Activated gamma-delta T cell (primary cell): ENCODE measurements at places on chromosomes 2 and 18.

DNA sequence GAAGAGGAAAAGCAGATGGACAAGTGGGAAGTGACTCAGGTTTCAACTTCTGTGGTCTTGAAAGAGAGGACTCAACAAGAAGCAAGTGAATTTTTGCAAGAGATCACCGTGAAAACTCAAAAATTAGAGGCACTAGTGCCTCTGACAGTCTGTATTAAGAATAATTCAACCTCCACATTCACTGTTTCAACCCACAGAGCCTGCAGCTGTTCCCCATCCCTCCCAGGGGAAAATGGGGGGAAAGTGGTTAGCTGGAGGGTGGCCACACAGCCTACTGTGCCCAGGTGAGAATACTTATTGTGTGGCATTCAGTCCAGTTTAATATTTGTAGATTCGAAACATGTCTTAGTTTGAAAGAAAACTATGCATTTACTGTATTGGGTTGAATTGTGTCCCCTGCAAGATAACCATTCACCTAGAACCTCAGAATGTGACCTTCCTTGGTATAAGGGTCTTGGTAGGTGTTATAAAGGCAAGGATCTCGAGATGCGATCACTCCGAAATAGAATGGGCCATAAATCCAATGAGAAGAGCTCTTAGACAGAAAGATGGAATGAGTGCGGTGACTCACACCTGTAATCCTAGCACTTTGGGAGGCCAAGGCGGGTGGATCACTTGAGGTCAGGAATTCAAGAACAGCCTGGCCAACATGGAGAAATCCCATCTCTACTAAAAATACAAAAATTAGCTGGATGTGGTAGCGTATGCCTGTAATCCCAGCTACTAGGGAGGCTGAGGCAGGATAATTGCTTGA is 94.3 kb downstream of the IRS1 start:
- DNase-seq, result no peak

- DNase-seq, result no peak
Observed at GRCh38 chr2:129319422-129319717, 660.1 kb upstream of the RAB6C start.

GRCh38 chr18:66393463-66393862 is 210.4 kb downstream of the CDH19 start:
- DNase-seq, result no peak

GRCh38 chr2:69151931-69152330 is 139.0 kb downstream of the ANTXR1 start:
- DNase-seq, result no peak

GRCh38 chr2:235472443-235472842 is 21.4 kb upstream of the AGAP1 start:
- no peak for DNase-seq

DNA sequence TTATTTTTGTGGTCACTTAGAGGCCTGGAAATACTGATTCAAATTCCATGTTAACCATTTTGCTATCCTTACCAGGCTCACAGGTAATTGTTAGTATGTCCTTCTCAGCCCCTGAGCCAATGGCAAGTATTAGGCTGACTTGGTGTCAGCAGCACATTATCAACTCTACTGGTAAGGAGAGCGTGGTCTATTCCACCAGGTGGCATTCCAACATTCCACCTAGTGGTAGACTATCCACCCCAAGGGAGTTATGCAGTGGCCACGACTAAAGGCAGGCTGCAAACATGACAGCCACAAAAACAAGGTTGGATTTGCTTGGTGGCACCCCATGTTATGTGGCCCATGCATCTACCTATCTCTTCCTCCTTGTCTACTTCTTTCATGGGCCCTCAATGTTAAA is 31.8 kb upstream of the GCC2 start:
- no peak for DNase-seq

DNA sequence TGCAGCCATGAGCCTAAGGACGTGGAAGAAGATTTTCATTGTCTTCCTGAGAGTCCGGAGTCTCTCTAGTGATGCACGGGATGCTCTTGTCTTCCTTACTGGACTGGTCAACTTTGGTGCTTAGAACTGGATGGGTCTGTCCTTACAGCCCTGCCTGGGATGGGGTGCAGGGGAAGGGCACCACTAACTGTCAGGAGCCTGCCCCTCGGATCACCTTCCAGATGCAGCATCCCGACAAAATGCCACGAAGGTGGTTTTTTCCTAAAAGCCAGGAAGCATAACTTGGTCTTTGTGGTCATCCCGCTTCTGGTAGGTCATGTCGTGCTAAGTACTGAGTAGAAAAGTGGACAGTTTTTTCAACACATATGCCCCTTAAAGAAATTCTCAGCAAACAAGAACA is 207.4 kb upstream of the TWIST2 start:
- no peak for DNase-seq
